Psoas muscle (tissue), 8 donors: ENCODE measurements at places on chromosomes 2 and 18. TPM values are rescaled to one million over a fixed set of nuclear protein-coding genes. Genes with fewer than 3 reads are reported as not detected.

GRCh38 chr2:7109533-7109885, 192.3 kb downstream of the RNF144A start:
- no peak for DNase-seq

- DNase-seq = no peak
Observed at GRCh38 chr2:70133491-70134322, 46.4 kb downstream of the PCBP1 start.

DNA sequence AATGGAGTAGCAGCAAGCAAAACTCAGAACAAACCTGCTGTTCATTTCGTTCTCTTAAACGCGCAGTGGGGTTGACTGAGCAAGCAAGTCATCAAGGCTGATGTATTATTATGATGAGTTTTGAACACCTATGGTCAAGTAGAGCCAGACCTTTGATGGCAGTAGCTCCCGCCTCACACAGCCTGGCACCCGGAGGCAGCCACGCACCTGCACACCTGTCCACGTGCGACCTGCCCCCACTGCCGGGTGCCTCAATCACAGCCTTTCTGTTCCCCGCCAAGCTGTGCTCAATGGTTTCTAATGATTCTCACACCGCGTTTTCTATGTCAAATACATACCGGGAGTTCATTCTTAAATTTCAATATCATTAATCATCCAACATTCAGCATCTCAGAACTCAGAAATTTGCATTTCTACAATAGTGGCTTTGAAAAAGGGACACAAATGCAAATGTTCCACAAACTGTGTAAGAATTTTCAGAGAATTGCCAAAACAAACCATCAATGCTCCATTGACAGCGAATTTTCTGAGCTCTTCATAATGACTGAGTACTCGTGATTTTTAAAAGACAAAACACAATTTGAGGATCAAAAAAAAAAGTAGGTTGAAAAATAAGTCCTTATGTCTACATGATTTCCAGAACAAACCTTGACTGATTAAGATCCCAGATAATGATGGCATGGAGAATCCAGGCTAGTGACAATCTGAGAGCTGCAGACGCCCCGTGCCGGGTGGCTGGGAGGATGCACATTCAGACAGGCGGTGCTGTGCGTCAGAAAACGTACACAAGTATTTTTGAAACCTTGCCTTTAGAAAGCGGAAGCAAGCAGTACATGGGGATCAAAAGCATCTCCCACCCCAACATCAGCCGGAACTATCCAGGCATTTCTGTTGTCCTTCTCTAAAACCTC, 56.6 kb downstream of the HDAC4 start:
- no peak for DNase-seq

DNA sequence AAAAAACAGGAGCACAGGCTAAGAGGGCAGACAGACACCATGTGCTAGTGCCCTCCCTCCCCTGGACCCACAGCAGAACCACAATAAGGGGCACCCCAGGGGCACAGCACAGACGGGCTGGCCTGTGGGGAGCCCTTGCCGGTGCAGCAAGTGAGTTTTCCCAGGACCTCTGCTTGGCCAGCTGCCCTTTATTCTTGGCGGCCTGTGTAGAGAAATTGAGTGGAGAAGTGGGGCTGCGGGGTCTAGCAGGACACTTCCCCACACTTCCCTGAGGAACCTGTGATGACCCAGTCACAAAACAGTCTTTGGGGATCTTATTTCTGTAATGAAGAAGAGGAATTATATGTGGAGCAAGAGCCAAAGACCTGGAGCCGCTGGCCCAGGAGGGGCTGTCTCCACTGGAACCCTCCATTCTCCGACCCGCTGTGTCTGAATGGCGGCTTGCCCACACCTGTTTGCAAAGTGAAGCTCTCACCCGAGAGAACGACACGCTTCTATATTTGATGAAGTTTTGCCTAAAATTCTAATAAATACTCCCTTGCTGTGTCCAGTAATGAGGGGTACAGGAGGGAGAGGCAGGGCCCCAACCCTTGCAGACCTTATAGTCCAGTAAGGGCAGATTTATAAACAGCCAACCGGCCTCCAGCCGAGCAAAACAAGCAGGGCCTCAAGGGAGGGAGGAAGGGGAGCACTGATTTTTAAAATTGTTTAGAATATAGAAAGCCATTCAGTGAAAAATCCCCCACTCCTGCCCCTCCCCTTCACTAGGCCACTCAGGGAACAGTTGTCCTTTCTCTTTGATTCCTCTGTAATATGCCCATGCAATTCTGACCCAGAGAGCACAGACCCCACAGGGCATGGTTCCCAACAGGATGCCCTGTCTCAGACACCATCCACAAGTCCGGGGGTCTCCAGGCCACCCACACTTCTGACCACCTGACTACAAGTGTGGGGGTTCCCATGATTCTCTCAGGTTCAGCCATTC, 44.7 kb upstream of the SNED1 start:
- DNase-seq = no peak

Gene RAX
- not detected for total RNA-seq

GRCh38 chr2:14428056-14428455, 204.5 kb upstream of the LRATD1 start:
- DNase-seq = no peak

GRCh38 chr2:30680121-30680520, 127.1 kb downstream of the CAPN13 start:
- no peak for DNase-seq

DNA sequence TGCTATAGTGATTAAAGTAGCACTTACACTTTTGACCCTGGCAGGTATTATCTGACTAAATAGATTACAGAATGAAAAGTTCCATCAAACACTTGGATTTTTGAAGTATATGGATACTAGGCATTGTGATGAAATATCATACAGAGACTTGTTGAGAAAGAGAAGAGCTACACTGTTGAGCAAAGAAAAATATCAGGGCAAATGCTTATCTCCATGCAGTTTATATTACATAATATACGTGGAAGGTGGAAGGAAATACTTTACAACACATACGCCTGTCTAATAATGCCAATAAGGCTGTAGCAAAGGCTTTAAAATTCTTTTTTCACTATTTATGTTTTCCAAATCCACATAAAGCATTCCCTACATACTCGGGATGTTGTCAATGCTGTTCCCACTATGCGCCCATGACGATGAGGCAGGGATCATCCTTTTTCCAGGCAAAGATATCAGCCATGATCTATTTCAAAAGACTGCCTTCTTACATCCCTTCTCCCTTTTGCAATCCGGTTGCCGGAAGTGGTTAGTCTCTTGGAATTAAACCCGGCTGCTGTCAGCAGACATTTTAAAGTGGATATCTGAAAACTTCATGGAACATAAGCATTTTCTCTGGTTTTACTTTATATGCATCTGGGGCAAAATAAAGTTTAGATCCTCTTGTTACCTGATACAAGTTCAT, 92.6 kb upstream of the ITGA4 start:
- DNase-seq = no peak

GRCh38 chr2:46050027-46050426, 247.2 kb upstream of the EPAS1 start:
- DNase-seq = no peak

Gene CCDC148
- total RNA-seq = not detected

Gene CTAGE1
- not detected for total RNA-seq

DNA sequence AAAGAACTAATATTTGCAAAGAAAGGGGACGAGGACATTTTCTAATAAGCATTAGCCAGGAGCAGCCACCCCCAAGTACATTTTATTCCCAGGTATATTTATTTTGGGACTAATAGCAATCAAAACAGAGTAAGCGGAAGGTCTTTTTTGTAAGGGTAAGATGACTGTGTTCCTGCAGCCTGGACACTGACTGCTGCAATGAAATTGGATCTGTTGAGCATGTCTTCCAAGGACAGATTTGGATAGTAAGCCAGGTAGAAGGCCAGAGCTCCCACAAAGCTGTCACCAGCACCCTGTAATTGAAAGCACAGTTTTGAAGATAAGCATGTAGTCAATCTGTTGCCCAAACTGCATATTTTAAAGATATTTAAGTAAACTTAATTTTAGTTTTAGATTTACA, 10.0 kb downstream of the MRPL33 start:
- DNase-seq = no peak

DNA sequence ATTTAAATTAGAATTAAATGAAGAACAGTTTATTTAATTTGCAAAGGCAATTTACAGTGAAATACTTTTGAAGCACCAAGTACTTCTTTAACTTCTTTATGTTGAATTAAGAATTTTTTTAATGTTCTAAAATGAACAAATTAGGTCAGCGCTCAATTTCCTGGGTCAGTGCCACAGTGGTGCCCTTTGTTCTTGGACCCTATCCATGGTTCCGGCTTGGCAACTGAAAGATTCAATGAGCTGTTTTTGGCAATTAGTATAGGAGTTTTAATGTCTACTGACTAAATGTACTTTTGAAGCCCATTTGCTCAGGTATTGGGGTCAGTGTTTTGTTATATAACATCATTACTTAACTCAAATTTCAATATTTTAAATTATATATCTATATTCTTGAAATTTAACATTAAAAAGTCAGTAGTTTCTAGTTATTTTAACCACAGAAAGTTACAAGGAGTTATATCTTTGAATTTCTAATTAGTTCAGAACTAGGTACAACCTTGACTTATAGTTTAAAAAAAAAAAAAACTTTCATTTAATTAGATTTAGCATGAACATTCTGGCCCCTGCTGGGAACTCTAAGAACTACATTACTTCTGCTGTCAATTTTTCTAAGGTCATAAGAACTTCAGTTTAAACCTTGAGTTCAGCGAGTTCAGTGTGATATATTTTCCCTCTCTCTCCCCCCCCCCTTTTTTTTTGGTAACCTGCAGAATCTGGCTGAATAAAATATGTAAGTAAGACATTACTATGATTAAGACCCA, 7.6 kb upstream of the MSTN start:
- no peak for DNase-seq

GRCh38 chr2:2569306-2569705, 238.2 kb upstream of the MYT1L start:
- peak; percentile 24 for DNase-seq

Gene SMYD5
- 19.6 TPM for total RNA-seq

Gene RNF103
- total RNA-seq = 21.0 TPM

Gene RGPD8
- total RNA-seq = 5.8 TPM

Gene INHA
- total RNA-seq = 0.23 TPM

DNA sequence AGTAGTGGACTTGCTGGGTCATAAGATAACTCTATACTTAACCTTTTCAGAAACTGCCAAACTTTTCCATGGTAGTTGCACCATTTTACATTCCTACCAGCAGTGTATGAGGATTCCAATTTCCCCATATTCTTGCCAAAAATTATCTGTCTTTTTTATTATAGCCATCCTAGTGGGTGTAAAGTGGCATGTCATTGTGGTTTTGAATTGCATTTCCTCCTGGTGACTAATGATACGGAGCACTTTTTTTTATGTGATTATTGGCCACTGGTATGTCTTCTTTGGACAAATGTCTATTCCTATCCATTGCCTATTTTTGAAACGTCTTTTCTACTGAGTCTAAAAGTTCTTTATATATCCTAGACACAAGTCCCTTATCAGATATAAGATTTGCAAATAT, 44.3 kb downstream of the CACNB4 start:
- no peak for DNase-seq

DNA sequence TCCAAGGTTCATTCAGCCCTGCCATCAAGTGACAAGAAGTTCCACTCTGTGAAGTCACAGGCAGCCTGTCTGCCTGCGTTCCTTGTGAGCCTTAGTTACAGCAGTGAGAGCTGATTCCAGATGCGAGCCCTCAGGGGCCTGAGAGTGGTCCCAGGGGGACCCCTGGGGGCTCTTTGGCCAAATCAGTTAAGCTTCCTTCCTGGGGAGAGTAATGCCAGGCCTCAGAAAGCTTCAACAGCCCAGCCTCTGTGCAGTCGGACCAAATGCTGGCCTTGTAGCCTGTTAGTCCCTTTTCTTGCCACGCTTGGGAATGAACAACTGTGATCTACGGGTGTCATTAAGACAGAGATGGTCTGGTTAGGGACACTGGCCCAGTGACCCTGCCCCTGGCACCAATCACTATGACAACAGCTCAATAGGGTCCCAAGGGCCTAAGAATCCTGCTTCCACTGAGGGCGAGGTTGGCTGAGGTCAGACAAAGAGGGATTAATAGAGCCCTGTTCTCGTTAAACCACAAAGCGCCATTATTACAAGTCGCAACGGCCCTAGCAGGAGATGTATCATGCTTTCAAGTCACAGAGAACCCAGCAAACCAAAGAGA, 50.9 kb downstream of the HS1BP3 start:
- DNase-seq = no peak

GRCh38 chr2:136238286-136239078, 120.5 kb upstream of the CXCR4 start:
- DNase-seq = no peak

DNA sequence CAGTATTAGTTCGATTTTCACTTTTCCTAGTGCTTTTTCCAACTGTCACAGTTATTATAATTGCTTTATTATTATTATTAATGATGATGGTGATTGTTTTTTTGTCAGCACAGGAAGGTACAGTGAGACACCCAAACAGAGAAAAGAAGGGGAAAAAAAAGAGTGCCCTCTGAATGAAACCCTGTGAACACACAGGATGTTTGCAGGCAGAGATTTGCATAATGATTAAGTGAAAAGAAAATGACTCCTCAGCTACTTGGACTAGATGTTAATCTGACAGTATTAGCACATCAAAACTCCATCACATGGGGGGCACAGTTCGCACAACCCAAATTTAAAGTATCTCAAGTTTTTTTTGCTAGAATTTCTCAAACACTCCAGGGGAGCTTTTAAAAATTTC, 32.9 kb downstream of the ADD2 start:
- DNase-seq = no peak

- peak; percentile 31 for DNase-seq
Observed at GRCh38 chr2:64260817-64261216, 116.6 kb upstream of the PELI1 start.

DNA sequence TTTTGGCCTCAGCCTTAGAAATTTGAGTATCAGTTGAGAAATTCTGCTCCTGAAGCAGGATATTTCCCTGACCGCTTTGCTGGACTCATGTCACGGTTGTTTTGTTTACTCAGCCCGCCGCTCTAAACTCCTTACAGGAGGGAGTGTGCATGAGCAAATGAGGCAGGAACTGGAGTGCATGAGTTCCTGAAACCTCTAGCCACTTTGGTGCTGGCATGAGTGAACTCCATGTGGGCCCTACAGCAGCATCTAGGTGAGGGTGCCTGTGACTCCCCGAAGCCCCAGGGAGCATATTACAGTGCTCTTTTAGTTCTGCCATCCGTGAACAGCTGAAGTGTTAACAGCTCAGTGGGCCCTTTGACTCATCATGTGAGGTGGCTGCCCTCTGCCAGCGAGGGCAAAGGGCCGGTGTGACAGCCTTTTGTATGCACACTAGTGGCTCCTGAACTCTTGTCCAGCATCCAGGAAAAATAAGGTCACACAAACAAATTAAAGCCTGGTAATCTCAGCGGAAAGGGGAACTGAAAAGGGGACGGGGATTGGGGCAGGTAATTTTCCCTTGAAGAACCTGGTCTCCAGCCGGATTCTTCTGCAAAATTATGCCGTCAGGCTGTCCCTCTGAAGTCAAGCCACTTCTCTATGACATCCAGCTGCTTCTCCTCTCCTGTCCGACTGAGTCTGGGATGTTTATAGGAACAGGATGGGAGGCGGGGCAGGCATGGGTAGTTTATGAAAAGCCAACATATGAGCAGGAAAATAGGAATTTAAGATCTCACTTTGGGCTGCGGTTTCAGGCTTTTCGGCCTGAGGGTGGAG, 1668.7 kb downstream of the SUCLG1 start:
- DNase-seq = no peak
